ENCODE measurements at places on chromosomes 4 and X.

- DNase-seq: no peak
Observed at GRCh38 chr4:68373513-68373912, 23.6 kb upstream of the YTHDC1 start.

GRCh38 chr4:86330961-86331742 is 28.7 kb downstream of the MAPK10 start:
- DNase-seq: no peak

- DNase-seq: no peak
Observed at GRCh38 chrX:31981546-31982062, 909.8 kb upstream of the FTHL17 start.

- DNase-seq: no peak
Observed at GRCh38 chr4:88018466-88018865, 11.0 kb downstream of the PKD2 start.

DNA sequence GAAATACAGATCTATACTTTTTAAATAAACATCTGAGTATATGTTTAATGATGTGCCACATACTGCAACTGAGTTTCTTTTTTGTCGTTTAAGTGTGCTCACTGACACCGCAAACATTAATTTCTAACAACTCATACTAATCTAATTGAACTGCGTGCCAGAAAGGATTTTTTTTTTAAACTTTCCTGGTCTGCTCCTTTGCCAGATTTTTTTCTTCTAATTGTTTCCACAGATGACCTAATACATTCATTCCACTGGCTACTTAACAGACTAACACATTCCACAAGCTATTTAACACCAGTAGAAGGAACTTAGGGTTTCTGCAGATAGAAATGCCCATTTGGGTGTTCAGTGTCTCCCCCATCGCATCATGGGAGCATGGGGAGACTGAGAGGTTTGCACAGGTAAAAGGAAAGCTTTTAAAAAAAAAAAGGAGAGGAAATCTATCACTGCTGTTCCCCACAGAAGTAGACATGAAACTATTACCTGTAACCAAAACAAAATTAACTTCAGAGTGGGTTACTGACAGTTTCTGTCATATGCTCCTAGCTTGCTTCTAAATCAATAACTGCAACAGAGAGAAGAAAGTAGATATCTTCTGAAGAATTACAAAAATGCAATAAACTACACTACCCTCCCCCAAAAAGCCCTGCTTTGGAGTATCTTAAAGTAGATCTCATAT is 31.6 kb downstream of the SH3KBP1 start:
- DNase-seq: no peak

DNA sequence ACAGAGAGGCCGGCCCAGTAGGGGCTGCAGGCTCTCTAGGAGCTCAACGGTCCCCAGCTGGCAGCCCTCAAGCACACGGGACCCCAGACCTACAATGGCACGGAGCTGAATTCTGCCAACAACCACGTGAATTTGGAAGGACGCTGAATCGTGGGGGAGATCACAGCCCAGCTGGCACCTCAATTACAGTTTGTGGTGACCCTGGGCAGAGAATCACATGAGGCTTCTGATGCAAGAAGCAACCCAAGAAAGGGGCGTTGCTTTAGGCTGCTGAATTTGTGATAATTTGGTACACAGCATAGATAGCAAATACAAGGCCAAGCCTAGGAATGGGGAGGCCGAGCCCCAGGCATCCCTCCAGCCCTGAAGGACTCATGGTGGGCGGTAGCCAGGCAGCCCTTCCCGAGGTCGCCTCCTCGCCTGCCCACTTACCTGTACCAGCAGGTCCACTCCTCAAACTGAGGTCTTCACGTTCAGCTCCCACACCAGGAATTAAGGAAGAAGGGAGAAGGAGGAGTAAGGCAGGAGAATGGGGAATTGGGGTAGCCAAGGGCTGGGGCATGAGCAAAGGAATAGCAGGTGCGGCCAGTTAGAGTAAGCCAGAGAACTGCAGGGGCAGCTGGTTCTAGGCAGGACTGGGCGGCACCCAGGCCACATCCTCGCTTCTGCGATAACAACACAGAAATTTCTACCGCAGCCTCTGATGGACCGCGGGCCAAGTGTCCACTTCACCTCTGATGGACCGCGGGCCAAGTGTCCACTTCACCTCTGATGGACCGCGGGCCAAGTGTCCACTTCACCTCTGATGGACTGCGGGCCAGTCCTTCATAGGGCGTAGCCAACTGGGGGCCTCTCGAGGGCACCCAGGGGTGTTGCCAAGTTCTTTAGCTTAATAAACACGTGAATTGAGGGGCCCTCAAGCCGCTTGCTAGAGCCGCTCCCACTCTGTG is 23.4 kb upstream of the HTRA3 start:
- no peak for DNase-seq

DNA sequence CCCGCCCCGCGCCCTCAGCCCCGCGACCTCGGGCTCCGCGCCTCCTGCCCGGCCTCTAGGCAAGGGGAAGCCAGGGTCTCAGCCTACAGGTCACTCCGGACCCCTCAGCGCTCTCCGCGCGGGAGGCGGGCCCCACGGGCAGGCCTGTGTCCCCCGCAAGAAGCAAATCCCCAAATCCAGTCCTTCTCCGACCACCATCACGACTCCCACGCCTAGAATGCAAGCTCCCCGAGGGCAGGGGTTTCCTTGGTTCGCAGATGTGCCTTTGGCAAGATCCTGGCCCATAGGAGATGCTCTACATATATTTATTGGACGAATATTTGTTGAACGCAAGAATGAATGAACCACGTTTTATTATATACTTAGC is 260 bp upstream of the CCDC149 start:
- no peak for DNase-seq

DNA sequence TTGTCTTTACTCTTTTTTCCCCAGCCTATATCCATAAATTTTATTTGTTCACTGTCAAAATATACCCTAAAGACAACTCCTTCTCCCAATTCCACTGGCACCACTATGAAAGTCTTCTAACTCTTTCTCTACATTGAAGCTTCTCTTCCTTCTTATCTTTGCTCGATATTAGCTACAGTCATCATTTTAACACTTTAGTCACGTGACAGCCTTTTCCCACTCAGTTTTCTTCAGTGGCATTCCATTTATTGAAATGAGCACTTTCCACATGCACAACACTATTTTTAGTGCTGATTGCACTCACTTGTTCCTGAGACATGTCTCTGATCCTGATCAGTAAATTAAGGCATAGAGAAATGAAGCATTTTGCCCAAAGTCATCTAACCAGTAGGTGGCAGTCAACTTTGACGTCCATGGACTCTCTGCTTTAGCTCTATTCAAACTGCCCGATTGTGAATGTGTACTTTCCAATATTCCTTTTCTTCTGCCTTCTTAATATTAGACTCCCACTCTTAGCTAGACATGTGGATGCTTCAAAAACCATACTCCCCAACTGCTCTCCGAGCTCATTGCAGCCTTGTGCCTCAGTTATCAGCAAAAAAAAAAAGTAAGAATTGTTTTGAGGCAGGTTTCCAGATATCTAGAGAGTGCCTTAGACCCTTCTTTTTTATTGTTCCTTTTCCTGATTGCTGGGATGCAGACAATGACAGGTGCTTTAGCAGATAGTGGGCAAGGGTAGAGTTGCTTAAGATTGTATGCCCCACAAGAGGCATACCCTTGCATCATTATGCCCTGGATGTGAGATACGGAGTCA is 394.4 kb upstream of the ADGRL3 start:
- DNase-seq: peak; percentile 57

GRCh38 chrX:63918611-63919010 is 133.6 kb upstream of the ARHGEF9 start:
- DNase-seq: no peak

- no peak for DNase-seq
Observed at GRCh38 chrX:78725287-78725686, 22.2 kb upstream of the LPAR4 start.

DNA sequence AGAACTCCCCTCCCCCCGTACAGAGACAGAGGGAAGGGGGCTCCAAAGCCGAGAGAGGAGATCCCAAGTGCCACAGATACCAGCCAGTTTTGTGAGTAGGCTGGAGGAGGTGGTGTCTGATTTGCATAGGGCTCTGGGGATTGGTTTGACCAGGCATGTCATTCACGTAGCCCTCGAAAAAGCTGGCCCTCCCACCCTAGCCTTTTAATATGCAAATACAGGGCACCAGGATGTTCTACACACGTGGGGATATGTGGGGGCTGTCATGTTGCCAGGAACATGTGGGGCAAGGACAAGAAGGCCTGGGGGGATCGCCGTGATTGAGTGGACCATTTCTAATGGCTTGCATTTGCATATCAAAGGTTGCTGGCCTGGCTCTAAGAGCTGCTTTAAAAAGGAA is 272.9 kb downstream of the PPP1R2C start:
- no peak for DNase-seq

DNA sequence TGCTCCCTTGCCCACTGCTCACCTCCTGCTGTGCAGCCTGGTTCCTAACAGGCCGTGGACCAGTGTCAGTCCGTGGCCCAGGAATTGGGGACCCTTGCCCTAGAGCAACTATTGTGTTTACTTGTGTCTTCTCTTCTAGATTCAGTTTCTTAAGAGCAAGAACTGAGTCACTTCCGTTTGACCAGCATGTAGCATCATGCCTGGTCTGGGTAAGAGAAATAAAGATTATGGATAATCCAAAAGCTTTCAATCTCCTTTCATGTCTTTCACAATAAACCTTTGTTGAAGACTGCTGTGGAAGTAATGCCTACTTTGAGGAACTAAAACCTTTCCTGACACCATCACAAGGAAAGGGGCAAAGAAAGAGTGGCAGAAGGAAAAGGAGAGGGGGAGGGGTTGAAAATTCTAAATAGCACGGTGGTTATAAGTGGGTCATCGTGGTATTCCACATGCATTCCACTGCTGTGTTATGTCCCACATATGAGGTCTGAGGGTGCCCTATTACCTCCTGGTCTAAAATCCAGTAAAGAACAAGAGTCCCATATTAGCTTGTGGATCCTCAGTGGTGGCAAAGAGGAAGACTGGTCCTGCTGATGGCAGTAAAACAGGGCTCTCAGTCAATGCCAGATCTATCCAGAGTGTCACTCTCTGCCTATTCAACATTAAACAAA is 133.4 kb downstream of the RASL11B start:
- no peak for DNase-seq

GRCh38 chrX:23861215-23861896 is 46.4 kb downstream of the APOO start:
- no peak for DNase-seq

- DNase-seq: peak; percentile 19
Observed at GRCh38 chr4:55312489-55313101, 33.4 kb upstream of the SRD5A3 start.

DNA sequence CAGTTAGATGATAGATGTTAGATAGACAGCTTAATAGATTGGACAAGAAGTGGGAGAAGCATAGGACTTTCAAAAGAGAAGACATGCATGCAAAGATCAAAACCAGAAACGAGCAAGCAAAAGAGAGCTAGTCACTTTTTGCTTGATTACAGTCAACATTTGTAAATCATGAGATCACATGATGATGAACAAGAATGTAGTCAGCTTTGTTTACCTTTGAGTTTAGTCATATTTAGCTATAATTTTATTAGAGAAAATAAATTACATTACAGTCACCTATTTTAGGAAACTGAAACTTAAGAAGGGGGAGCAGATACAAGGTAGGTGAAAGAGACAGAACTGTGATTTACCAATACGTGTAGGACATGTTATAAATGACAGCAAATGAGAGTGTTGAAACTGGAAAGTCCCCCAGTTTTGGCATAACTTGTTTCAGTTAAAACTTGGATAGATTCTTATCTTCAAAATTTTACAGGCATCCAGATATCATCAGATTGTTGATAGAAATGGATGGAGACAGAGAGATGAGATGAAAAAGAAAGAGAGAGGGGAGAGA is 1083.1 kb upstream of the PCDH10 start:
- DNase-seq: no peak

DNA sequence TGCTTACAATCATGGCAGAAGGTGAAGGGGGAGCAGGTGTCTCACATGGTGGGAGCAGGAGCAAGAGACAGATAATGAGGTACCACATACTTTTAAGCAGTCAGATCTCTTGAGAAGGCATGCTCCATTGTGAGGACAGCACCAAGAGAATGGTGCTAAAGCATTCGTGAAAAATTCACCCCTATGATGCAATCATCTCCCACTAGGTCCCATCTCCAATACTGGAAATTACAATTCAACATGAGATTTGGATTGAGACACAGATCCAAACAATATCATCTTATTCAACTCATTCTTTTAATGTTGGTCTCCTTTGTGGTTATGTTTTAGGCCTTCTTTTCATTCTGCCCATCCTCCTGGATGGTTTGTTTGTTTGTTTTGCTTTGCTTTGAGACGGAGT is 54.1 kb upstream of the PDLIM5 start:
- no peak for DNase-seq

DNA sequence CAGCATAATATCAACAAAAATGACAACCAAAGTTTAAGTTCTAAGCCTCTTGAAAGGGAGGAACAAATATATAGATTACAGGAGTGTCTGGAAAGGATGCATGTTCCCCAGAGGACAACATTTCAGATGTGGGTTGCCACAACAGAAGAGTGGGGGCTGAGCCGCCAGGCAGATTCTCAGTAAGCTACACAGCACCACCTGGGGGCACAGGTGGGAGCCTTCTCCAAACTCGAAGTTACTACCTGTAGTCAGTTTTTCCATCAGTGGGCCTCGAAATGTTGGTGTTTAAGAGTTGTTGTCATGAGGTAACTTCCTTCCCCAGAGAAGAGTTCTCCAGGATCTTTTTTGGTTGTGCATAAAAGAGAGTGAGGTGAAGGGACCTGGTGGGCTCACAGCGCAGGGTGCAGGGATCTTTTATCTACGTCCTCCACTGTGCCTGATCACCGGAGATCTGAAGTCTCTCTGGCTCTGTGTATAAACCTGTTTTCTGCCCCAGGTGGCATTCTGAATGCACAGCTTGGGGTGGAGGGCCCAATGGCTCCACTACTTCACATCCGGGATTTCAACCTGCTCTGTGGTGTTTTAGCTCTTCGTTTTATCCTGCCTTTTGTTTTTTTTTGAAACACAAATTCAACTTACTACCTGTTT is 58.4 kb upstream of the STS start:
- peak; percentile 20 for DNase-seq

GRCh38 chrX:3204606-3205005 is 141.8 kb downstream of the MXRA5 start:
- no peak for DNase-seq

GRCh38 chr4:95676190-95676589 is 127.4 kb upstream of the UNC5C start:
- no peak for DNase-seq

- no peak for DNase-seq
Observed at GRCh38 chr4:119624356-119624755, 4.2 kb downstream of the PDE5A start.

- DNase-seq: no peak
Observed at GRCh38 chrX:33045245-33045644, 166.1 kb downstream of the DMD start.

- no peak for DNase-seq
Observed at GRCh38 chrX:30851449-30851848, 37.6 kb downstream of the TAB3 start.
